ENCODE measurements at places on chromosomes 2 and 18.

DNA sequence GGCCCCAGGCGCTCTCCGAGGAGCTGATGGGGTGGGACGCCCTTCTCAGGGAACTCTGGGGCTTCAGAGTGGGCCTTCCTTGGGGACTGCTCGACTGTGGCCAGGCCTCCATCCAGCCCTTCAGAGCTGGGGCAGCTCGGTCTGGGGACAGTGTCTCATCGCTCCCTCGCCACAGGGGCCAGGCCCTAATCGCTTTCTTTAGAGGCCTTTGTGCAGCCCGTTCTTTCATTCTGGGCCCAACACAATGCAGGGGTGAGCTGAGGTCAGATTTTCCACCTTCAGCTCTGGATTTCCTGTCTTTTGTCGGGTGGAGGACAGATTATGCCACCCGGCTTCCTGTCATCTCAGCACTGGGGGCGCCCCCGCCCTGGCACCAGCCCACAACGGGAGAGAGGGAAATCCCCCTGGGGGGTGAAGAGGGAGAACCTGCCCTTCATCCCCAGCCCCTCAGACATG lies 25.2 kb downstream of the MYCN start:
- DNase-seq, result peak; percentile 6

- no peak for DNase-seq
These were observed 124.4 kb downstream of the ZNF516 start for GRCh38 chr18:76370686-76371085.

DNA sequence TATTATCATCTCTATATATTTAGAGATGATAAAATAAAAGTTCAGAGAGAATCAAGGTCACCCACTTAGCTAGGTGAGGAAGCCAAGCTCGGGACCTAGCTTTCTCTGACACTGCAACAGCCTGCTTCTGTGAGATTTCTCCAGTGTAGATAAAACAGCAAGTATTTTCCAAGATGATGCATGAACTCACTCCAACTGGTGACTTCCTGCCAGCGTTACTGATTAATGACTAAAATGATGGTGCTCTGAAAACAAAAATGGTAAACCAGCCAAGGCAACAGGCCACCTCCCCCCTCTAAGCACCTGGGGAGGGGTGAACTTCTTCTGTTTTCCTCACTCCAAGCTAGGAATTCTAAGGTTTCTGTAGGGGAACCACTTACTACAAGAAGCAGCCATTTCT lies 510.2 kb upstream of the ID2 start:
- DNase-seq, result no peak

GRCh38 chr2:12424809-12425208 lies 291.9 kb upstream of the TRIB2 start:
- no peak for DNase-seq

DNA sequence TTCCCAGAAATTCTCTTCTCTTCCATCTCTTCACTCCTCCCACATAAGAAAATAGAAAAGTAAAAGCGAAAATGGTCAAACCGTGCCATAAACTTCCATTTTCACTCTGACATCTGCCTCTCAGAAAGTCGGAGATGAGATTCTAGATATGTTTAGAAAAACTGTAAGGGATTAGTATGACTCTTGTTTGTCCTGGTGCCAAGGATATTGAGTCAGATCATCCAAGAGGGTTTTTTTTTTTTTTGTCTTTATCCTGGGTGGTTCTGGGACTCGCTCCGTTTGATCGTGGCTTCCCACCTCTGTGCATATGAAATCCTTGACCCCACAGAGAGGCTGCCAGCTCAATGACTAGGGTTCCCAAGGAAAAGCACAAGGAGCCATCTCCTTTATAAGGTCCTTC lies 17.3 kb downstream of the EN1 start:
- DNase-seq, result no peak

- no peak for DNase-seq
These were observed 14.4 kb upstream of the STON1 start for GRCh38 chr2:48515513-48515985.

GRCh38 chr2:70725505-70725904 lies 42.5 kb downstream of the ADD2 start:
- DNase-seq, result no peak
